ENCODE measurements at places on chromosomes 11 and 22. TPM values are rescaled to one million over a fixed set of nuclear protein-coding genes. Genes with fewer than 3 reads are reported as not detected.

The E2F8 gene
- 4.0 TPM for total RNA-seq

The ZP1 gene
- total RNA-seq, result not detected

The OR52M1 gene
- total RNA-seq, result not detected

The FAU gene
- 777 TPM for total RNA-seq

The LMNTD2 gene
- total RNA-seq, result 3.4 TPM

The PCSK7 gene
- 28.7 TPM for total RNA-seq

The LMO2 gene
- 17.3 TPM for total RNA-seq

The FOLR1 gene
- total RNA-seq, result 1.5 TPM

The RFPL3 gene
- total RNA-seq, result not detected

The GGT5 gene
- total RNA-seq, result 11.3 TPM

The CCDC87 gene
- total RNA-seq, result 0.09 TPM

The BACE1 gene
- 14.4 TPM for total RNA-seq

The C11orf97 gene
- not detected for total RNA-seq

DNA sequence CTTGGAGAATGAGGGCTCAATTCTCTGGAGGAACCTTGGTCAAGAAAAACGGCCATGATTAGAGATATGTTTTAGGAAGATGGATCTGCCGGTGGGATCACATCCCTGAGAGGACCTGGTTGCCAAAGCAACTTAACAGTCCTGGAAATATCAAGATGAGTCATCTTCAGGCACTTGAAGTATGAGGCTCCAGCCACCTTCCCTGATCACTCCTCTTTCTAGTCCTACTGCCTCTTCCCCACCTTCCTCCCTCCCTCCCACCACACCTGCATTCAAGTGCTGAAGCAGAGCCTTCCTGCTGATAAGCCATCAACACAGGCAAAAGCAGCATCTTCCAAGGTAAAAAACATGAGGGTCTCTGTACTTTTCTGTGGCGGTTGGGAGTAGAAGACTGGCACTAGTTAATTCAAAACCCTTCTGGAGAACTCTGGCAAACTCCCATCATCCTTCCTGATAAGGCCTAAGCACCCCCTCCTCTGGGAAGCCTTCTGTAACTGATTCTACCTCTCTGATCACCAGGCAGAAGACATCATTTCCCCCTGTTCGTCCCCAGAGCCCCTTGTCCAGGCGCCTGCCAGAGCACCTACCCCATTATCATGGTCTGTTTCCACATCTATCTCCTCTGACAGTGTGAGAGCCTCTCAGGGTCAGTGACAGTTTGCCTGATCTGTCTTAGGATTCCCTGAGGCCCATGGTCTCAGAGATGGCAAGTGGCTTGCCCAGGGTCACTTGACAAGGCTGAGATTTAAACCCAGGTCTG, 79.8 kb downstream of the CLPB start:
- no peak overlapping the region for H3K27ac ChIP-seq
- peaks cover 22% of the 10 kb centered on the region for H3K36me3 ChIP-seq
- DNase-seq, result no peak
- no peak overlapping the region for H3K4me3 ChIP-seq
- no peaks in the 10 kb centered on the region for H3K4me1 ChIP-seq
- no peaks in the 10 kb centered on the region for H3K27me3 ChIP-seq

GRCh38 chr11:119800619-119801018, 71.6 kb upstream of the NECTIN1 start:
- H3K4me1 ChIP-seq, result peaks cover under 1% of the 10 kb centered on the region
- no peak overlapping the region for H3K27ac ChIP-seq
- no peaks in the 10 kb centered on the region for H3K27me3 ChIP-seq
- no peak overlapping the region for H3K4me3 ChIP-seq
- no peaks in the 10 kb centered on the region for H3K36me3 ChIP-seq
- DNase-seq, result no peak

GRCh38 chr11:33616552-33616951, 84.1 kb downstream of the C11orf91 start:
- H3K4me3 ChIP-seq, result no peak overlapping the region
- H3K27ac ChIP-seq, result no peak overlapping the region
- no peak for DNase-seq
- H3K27me3 ChIP-seq, result no peaks in the 10 kb centered on the region
- no peaks in the 10 kb centered on the region for H3K4me1 ChIP-seq

- H3K4me1 ChIP-seq, result peaks cover 64% of the 10 kb centered on the region
- H3K4me3 ChIP-seq, result no peak overlapping the region
- no peaks in the 10 kb centered on the region for H3K27me3 ChIP-seq
- DNase-seq, result no peak
- peak overlapping the region; percentile 52 for H3K27ac ChIP-seq
- no peaks in the 10 kb centered on the region for H3K36me3 ChIP-seq
These were observed 31.5 kb upstream of the CYB5R3 start for GRCh38 chr22:42680648-42681047.

GRCh38 chr22:24592058-24592850, 619 bp downstream of the LRRC75B start:
- peaks cover 24% of the 10 kb centered on the region for H3K36me3 ChIP-seq
- peaks cover 35% of the 10 kb centered on the region for H3K4me1 ChIP-seq
- peak overlapping the region; percentile 78 for H3K4me3 ChIP-seq
- H3K27ac ChIP-seq, result peak overlapping the region; percentile 91
- no peak for DNase-seq

DNA sequence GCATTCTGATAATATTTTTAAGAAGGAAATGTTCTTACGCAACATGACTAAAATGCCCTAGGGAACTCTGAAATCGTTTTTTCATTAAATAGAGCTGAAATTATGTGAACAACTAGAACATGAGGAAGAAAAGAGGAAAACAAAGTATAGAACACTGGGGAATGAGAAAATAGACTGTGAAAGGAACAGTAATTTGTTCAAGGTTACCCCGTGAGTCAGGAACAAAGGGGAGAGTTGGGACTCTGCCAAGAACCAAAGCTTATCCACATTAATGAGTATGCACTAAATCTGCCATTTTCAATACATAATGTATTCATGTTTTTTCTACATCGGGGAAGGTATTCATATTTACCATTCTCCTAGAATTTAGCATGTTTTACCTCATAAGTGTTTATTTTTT, 961.8 kb upstream of the CCDC90B start:
- DNase-seq, result no peak
- no peaks in the 10 kb centered on the region for H3K27me3 ChIP-seq
- H3K36me3 ChIP-seq, result no peaks in the 10 kb centered on the region
- H3K27ac ChIP-seq, result no peak overlapping the region
- no peak overlapping the region for H3K4me3 ChIP-seq

GRCh38 chr11:132402071-132402684, 1031.8 kb downstream of the NTM start:
- no peaks in the 10 kb centered on the region for H3K4me1 ChIP-seq
- H3K36me3 ChIP-seq, result no peaks in the 10 kb centered on the region

GRCh38 chr11:109644152-109644551, 222.2 kb downstream of the C11orf87 start:
- H3K4me1 ChIP-seq, result no peaks in the 10 kb centered on the region
- no peaks in the 10 kb centered on the region for H3K27me3 ChIP-seq
- no peak for DNase-seq
- no peak overlapping the region for H3K4me3 ChIP-seq
- H3K27ac ChIP-seq, result no peak overlapping the region

- no peak for DNase-seq
- no peak overlapping the region for H3K27ac ChIP-seq
- H3K36me3 ChIP-seq, result peaks cover 15% of the 10 kb centered on the region
- H3K4me3 ChIP-seq, result no peak overlapping the region
- peaks cover 2% of the 10 kb centered on the region for H3K4me1 ChIP-seq
These were observed 7.0 kb downstream of the FADD start for GRCh38 chr11:70210051-70210501.

GRCh38 chr11:70470127-70470526, 71.8 kb downstream of the CTTN start:
- H3K27ac ChIP-seq, result no peak overlapping the region
- H3K27me3 ChIP-seq, result peaks cover 21% of the 10 kb centered on the region
- no peaks in the 10 kb centered on the region for H3K4me1 ChIP-seq
- no peak for DNase-seq
- H3K36me3 ChIP-seq, result no peaks in the 10 kb centered on the region
- H3K4me3 ChIP-seq, result no peak overlapping the region

- peaks cover 36% of the 10 kb centered on the region for H3K4me1 ChIP-seq
- no peaks in the 10 kb centered on the region for H3K36me3 ChIP-seq
- DNase-seq, result peak; percentile 10
- H3K4me3 ChIP-seq, result peak within 1 kb of the TSS; percentile 21
- peak within 1 kb of the TSS; percentile 62 for H3K27ac ChIP-seq
- H3K27me3 ChIP-seq, result no peaks in the 10 kb centered on the region
These were observed at the start of gene CCDC89 for GRCh38 chr11:85685820-85686459. CCDC89 (minus strand) TSS chr11:85686195; CDS start chr11:85686130, 65 bp downstream.

GRCh38 chr22:20037419-20037818, 16.5 kb downstream of the TANGO2 start:
- no peak overlapping the region for H3K4me3 ChIP-seq
- H3K4me1 ChIP-seq, result peaks cover 14% of the 10 kb centered on the region
- DNase-seq, result no peak
- H3K27me3 ChIP-seq, result no peaks in the 10 kb centered on the region
- peaks cover 5% of the 10 kb centered on the region for H3K36me3 ChIP-seq

DNA sequence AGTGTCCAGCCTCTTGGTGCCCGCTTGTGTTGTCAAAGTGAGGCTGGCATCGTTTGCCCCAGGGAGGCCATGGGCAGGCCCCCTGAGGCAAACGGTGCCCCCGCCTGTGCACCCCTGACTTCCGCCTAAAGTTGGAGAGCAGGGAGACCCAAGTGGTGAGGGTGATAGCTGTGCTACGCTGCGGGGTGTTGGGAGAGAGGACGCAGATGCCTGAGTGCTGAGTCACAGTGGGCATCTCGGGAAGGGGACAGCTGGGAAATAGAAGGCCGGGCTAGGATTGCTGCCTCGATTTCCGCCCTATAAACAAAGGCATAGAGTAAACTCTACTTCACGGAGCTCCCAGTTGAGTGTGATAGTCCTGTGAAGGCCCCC, 5.8 kb downstream of the GRIK4 start:
- DNase-seq, result no peak
- no peaks in the 10 kb centered on the region for H3K4me1 ChIP-seq
- no peak overlapping the region for H3K4me3 ChIP-seq
- H3K36me3 ChIP-seq, result no peaks in the 10 kb centered on the region

- no peaks in the 10 kb centered on the region for H3K4me1 ChIP-seq
- H3K27ac ChIP-seq, result no peak overlapping the region
- H3K27me3 ChIP-seq, result no peaks in the 10 kb centered on the region
- no peak for DNase-seq
- no peak overlapping the region for H3K4me3 ChIP-seq
These were observed 25.3 kb upstream of the CSNK2A3 start for GRCh38 chr11:11378184-11378940.

DNA sequence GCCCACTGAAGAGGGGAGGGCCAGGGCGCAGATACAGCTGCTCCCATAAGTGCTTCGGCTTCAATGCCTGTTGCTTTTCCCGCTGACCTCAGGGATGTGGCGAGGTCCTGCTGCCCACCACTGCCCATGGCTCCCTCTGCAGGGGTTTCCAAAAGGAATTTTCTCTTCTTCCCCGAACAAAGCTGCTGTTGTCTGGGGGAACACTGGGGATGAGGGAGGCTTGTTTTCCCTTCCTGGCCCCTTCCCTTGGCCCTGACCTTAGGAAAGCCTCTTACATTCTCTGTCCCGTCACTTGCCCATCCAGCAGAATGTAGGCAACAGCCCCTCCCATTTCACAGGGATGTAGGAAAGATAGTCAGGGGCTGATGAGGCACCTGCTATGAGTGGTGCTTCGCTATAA, 34.8 kb downstream of the CD82 start:
- peaks cover 37% of the 10 kb centered on the region for H3K4me1 ChIP-seq
- H3K27me3 ChIP-seq, result no peaks in the 10 kb centered on the region
- peaks cover 17% of the 10 kb centered on the region for H3K36me3 ChIP-seq
- H3K4me3 ChIP-seq, result no peak overlapping the region
- no peak overlapping the region for H3K27ac ChIP-seq
- no peak for DNase-seq

- peak overlapping the region; percentile 76 for H3K4me3 ChIP-seq
- H3K27ac ChIP-seq, result no peak overlapping the region
- peaks cover 41% of the 10 kb centered on the region for H3K4me1 ChIP-seq
- no peaks in the 10 kb centered on the region for H3K36me3 ChIP-seq
- DNase-seq, result no peak
- H3K27me3 ChIP-seq, result no peaks in the 10 kb centered on the region
These were observed 1.1 kb downstream of the KCTD17 start for GRCh38 chr22:37052386-37053309.

DNA sequence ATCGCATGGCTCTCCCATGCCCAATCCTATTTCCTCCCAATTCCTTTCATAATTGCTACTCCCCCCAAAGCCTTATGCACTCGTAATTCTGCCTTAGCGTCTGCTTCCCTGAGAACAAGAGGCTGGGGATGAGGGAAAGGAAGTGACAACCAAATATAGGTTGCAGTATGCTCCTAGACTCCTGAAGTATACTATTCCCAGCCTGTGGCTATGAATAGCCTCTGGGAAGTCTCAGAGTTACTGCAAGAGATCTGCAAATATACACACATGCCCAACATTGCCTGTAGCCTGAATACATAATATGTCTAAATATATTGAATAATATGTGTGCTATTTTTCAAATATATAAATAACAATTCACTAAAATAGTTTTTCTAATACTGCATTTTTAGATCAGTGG, 96.1 kb upstream of the CD44 start:
- no peaks in the 10 kb centered on the region for H3K27me3 ChIP-seq
- peaks cover 3% of the 10 kb centered on the region for H3K4me1 ChIP-seq
- no peaks in the 10 kb centered on the region for H3K36me3 ChIP-seq
- no peak overlapping the region for H3K4me3 ChIP-seq
- no peak overlapping the region for H3K27ac ChIP-seq

- no peaks in the 10 kb centered on the region for H3K36me3 ChIP-seq
- H3K27ac ChIP-seq, result no peak overlapping the region
- H3K27me3 ChIP-seq, result peaks cover 4% of the 10 kb centered on the region
- DNase-seq, result no peak
- no peaks in the 10 kb centered on the region for H3K4me1 ChIP-seq
These were observed 17.7 kb downstream of the MOGAT2 start for GRCh38 chr11:75735181-75735845.

- H3K27ac ChIP-seq, result no peak overlapping the region
- no peaks in the 10 kb centered on the region for H3K27me3 ChIP-seq
- H3K4me1 ChIP-seq, result no peaks in the 10 kb centered on the region
- H3K36me3 ChIP-seq, result no peaks in the 10 kb centered on the region
- no peak for DNase-seq
These were observed 31.4 kb upstream of the TTC12 start for GRCh38 chr11:113282898-113283437.
